ENCODE measurements at places on chromosomes 6 and 20. TPM values are rescaled to one million over a fixed set of nuclear protein-coding genes. Genes with fewer than 3 reads are reported as not detected.

RAET1E gene
- 0.27 TPM for total RNA-seq

ELOVL2 gene
- total RNA-seq = 2.4 TPM

PRSS35 gene
- not detected for total RNA-seq

TINAG gene
- total RNA-seq = not detected

CRISP3 gene
- not detected for total RNA-seq

SLC22A2 gene
- total RNA-seq = not detected

ZNF165 gene
- total RNA-seq = 0.35 TPM

HSPA1B gene
- total RNA-seq = 215 TPM

EDN3 gene
- total RNA-seq = not detected

PRPH2 gene
- 0.49 TPM for total RNA-seq

SNX14 gene
- 24.3 TPM for total RNA-seq

DPPA5 gene
- total RNA-seq = not detected

MDFI gene
- total RNA-seq = 1.3 TPM

CCM2L gene
- 10.3 TPM for total RNA-seq

TRIM40 gene
- not detected for total RNA-seq

STMND1 gene
- not detected for total RNA-seq

GGT7 gene
- total RNA-seq = 19.1 TPM

SLC17A2 gene
- total RNA-seq = not detected

C20orf204 gene
- total RNA-seq = 0.30 TPM

MYB gene
- total RNA-seq = 0.27 TPM

TMEM74B gene
- total RNA-seq = 2.9 TPM

VGLL2 gene
- not detected for total RNA-seq

BPIFB4 gene
- total RNA-seq = not detected

SMIM29 gene
- total RNA-seq = 20.7 TPM

GJA10 gene
- not detected for total RNA-seq

CDSN gene
- total RNA-seq = not detected

DLL1 gene
- total RNA-seq = 21.5 TPM

ACTL10 gene
- total RNA-seq = 0.19 TPM

TNXB gene
- 73.3 TPM for total RNA-seq

CLPSL2 gene
- not detected for total RNA-seq

CGA gene
- total RNA-seq = 0.49 TPM

TTBK1 gene
- total RNA-seq = 0.19 TPM

NKAPL gene
- total RNA-seq = 7.4 TPM

NOX3 gene
- total RNA-seq = not detected

SRMS gene
- not detected for total RNA-seq

DNAAF9 gene
- total RNA-seq = 22.1 TPM

Measured in Right ventricle myocardium inferior (tissue), 1 donor.